ENCODE measurements at places on chromosomes 13 and 19.

DNA sequence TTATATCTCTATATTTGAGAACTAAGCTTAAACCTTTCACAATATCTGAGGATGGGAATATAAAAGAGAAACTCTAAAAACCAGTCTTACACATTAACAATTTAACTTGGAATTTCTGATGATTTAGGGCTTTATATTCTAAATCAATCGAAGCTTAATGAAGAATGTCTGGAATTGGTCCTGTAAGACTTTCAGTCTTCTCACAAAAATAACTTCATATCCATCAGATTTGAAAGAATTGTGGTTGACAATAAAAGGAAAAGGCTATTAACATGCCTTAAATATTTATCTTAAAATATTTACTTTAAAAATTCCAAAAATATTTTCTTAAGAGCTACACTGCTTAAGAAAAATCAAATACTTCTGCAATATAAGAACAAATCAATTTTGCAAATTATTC lies 27.3 kb downstream of the MYCBP2 start:
- no peak for DNase-seq

- DNase-seq = no peak
These were observed 40.0 kb upstream of the POU2F2 start for GRCh38 chr19:42172261-42172660.

DNA sequence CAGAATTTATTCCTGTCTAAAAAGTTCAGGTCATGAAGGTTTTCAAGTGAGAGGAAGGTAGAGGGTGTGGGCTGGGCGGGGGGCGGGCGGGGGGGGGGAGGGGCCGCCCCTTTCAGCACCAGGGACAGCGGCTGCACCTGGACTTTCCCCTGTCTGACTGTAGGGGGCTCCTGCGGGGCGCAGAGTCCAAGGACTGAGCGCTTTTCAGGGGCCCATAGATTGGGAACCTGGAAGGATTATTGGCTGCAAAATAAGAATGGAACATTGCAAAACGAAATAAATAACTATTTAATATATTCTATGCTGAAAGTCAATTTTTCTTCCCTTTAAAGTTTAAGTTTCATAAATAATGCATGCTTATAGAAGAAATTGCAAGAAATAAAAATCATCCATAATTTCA lies 8.9 kb upstream of the CYP4F3 start:
- DNase-seq = peak; percentile 9

DNA sequence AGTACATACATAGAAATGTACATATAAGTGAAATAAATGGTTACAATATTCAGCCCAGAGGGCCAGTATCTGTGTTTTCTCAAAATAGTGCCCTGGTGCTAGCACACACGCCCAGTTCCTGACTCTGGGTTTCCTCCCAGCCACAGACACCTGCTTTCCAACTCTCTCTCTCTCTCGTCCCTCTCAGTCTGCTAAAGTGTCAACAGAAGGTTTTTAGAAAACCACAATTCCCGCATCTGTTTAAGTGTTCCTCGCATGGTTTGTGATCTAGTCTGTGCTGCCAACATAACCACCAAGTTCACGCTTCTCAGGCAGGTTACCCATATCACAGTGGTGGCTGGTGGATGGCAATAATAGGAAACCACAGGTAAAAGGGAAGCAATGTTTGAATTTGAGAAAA lies 17.8 kb upstream of the UPF3A start:
- no peak for DNase-seq

GRCh38 chr19:10920781-10921180 lies 7.7 kb downstream of the YIPF2 start:
- no peak for DNase-seq

GRCh38 chr13:62371737-62372136 lies 956.1 kb upstream of the PCDH20 start:
- no peak for DNase-seq

DNA sequence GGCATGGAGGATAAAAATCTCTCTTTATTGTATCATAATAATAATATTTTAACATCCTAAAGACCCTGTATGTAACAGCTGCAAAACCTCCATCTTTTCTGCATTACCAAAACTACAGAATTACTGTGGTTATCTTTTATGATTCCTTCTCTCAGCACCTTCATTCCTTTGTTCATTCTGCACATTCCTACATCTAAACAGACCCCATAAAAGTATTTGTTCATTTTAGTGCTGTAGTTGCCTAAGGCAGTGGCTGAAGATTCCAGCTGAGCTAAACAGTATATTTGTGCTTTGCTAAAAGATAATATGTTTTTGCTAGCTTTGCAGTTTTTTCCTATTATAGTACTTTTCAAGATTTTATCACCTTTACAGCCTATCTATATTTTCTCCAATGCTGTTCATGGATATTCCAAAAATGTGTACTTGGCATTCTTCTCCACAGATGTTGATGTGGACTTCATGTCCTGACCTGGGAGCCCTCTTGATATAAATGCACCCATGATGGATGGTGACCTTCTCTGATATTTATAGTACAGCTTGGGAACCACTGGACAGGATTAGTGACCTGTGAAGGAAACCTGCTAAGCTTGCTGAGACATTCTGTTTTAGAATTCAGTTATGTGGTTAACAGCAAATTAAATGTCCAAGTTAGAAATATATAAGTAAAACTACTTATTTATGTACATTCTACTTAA lies 2832.9 kb upstream of the PCDH20 start:
- DNase-seq = no peak

- no peak for DNase-seq
These were observed 183.2 kb upstream of the SOX1 start for GRCh38 chr13:111883571-111884343.

GRCh38 chr19:52542984-52543664 lies 15.7 kb downstream of the ZNF808 start:
- peak; percentile 24 for DNase-seq
